ENCODE measurements at places on chromosomes 6 and 20. TPM values are rescaled to one million over a fixed set of nuclear protein-coding genes. Genes with fewer than 3 reads are reported as not detected.

Gene C20orf141
- total RNA-seq = not detected

Gene MYO6
- 135 TPM for total RNA-seq

Gene BPIFB2
- total RNA-seq = not detected

Gene SEMG1
- total RNA-seq = not detected

Gene LAMP5
- total RNA-seq = 0.80 TPM

- DNase-seq = no peak
Measured at GRCh38 chr20:1890469-1891262, 4.5 kb upstream of the SIRPA start.

- no peak for DNase-seq
Measured at GRCh38 chr20:58670102-58670501, 19.0 kb downstream of the STX16 start.

GRCh38 chr6:154683756-154684523 lies 49.3 kb upstream of the SCAF8 start:
- DNase-seq = no peak

DNA sequence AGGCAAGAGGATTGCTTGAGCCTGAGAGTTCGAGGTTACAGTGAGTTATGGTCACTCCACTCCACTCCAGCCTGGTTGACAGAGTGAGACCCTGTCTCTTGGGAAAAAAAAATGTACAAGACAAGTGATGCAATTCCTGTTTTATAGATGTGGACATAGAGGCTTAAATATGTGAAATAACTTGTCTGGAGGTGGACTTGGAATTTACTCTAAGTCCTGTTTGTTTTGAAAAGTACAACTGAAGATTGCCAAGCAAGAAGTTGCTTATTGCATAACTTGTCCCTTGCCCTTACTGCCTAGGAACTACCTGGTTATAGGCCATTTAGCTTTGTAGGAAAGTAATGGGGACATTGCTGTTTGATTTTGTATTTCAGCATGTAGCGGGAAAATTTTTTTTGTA lies 26.0 kb upstream of the ADIG start:
- DNase-seq = no peak

DNA sequence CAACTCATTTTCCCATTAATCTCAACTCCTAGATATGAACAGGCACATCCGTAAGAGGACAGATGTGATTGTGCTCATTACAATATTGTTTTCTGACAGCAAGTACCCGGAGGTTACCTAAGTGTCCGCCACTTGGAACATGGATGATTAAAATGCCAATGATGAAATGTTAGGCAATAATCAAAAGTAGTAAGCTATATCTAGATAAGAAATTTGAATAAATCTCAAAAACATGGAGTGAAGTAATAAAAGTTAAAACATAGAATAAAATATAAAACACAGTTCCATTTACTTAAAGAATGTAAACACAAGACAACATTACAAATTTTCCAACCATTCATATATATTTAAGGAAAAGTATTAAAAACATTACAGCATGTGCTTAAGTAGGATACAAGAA lies 59.2 kb upstream of the LY86 start:
- DNase-seq = no peak

- no peak for DNase-seq
Measured at GRCh38 chr6:106097411-106098231, 11.5 kb downstream of the PRDM1 start.

DNA sequence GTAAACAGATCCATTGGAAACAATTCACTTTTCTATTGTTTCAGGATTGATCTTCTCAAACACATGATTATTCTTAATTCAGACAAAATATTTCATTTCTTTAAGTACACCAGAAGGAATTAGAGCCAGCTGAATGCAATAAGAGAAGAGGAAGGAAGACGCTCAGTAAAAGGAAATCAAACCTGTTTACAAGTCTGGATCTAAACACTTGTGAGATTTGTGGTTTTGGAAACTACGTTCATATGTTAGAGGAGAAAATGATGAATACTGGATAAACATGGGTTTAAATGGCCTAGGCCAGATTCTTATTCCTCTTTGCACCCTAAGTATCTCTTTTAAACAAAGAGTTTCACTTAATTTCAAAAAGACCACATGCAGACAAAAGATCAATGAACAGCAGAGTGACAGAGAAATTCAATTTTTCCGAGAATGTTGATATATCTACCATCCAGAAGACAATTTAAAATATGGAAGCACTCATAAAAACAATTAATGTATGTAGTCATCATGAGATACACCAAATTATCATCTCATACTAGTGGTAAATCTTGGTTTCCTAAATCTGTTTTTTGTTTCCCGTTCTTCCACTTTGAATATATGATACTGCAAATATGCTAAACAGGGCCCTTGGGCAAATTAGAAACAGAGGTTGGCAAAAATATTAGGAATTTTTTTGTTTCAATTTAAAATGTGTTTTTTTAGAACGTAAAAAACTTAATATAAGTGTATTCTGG lies 703.5 kb upstream of the CITED2 start:
- no peak for DNase-seq

GRCh38 chr20:59117526-59117925 lies 46.1 kb upstream of the ZNF831 start:
- no peak for DNase-seq
